NCI-H1092 (cell line): ENCODE measurements at places on chromosomes 5 and 9.

DNA sequence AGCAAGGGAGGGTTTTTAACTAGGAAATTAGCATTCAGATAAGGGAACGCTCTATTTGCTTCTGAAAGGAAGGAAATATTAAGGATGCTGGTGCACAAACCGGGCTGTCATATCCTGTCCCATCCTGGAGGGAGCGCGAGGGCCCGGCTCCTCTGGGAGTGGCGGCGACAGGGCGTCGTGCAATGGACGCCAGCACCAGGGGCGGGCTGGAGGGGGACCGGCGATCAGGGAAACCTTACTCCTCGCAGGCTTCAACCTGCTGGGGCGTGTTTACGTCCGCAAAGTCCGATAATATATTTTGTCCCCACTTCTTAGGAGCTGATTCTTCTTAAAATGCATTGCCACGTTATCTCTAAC lies 197.1 kb upstream of the TBCA start:
- no peak for DNase-seq

DNA sequence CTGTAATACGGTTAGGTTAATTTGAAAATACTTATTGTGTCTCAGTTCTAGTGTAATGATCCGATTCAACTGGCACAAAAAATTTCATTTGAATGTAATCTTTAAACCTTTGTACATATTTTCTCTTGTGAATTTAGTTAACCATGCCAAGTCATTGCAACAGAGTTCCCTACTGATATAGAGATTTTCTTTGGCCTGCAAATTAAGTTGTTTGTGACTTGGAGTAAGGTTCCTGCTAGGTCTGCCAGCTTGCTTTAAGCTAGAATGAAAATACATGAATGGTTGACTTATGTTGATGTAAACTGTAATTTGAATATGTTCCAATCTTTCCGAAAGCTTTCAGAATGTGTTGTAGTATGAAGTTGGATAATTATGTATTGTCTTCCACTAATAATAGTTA lies 1004.1 kb upstream of the EDIL3 start:
- DNase-seq, result no peak

DNA sequence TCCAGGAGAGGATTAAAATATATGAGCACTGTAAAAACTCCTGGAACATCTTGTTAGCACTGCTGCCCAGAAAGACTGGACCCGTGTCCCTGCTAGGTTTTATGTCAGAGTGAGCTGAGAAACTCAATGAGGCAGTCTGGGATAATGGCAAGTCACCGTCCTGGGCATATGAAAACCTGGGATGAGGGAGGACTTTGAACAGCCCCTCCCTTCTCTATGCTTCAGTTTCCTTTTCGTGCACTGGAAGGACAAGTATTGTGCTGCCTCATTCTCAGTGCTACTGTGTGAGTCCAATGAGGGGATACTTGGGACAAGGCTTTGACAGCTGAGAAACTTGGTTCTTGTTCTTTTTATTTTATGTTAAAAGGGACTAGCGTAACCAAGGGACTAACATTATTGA lies 143.0 kb upstream of the SHB start:
- DNase-seq, result no peak

DNA sequence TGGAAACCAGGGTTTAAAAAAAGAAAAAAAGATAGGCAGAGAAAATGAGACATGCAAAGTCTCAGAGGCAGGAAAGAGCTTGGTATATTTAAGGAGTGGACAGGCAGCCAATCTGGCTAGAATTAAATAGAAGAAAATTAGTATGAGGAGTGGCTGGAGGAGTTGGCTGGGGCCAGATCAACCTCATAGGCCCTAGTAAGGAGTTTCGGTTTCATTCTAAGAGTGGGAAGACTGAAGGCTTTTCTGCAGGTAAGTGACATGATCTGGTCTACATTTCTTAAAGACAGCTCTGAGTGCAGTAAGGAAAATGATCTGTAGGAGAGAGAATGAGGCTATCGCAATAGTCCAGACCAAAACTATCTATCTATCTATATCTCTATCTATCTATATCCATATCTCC lies 27.5 kb downstream of the ADRB2 start:
- no peak for DNase-seq

DNA sequence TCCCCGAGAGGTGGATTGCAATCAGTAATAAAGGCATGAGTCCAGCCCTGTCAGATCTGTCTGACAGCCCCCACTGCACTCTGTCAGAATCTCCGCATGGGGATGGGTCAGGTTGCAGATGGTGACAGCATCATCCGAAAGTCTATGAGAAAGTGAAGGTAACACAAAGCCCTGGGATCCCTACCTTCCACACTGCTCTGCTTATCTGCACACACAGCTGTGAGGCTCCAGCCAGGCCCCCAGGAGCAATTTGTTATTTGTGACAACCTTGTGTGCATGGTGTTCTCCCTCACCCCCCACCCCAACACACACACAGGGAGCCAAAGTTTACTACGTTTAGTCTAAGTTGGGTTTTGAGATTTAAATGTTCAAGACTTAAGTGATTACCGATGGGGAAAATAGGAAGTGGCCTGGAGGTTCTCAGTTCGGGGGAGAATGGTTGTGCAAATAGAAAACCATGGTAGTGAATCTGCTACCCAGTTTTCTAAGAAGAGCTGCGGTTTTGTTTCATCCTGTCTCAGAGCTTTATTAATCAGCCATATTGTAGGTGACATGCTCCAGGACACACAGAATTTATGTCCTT lies 92.7 kb downstream of the SV2C start:
- DNase-seq, result no peak
